ENCODE measurements at places on chromosomes 7 and 10. TPM values are rescaled to one million over a fixed set of nuclear protein-coding genes. Genes with fewer than 3 reads are reported as not detected.

The CABCOCO1 gene
- 1.1 TPM for total RNA-seq

DNA sequence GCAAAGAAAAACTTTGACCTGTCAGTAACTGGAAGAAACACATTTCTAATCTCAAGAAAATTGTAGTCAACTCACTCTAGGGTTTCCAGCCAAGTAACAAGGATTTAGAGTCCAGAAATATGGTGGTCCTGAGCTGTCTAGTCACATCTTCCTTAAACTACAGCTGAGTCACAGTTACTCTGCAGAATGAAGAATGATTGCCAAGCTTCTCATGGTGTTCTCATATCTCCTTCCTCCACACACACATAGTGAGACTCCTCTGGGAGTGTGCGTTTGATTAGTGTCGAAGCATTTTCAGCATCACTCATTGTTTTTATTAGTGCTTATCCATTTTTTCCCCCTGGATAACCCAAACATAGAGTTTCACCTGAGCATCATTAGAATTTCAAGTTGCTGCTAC is 93.1 kb upstream of the CXCL12 start:
- no peak for DNase-seq

DNA sequence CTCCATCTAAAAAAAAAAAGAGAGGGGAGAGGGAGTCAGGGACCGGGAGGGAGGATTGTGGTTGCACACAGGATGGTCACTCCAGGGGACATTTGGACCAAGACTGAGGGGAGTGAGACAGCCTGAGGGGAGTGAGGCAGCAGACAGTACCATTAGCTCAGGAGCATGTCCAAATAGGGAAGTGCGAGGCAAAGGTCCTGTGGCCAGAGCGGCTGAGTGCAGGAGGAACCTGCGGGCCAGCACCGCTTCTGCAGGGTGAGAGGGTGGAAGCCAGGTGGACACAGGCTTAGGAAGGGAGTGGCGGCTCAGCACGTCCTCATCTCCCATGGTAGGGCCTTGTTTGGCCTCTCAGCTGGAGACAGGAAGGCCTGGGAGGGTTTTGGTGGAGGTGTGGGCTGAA is 48.9 kb upstream of the PFKFB3 start:
- no peak for DNase-seq

The ACBD7 gene
- total RNA-seq, result 9.3 TPM

Data from A172 (cell line).